ENCODE measurements at places on chromosomes 16 and 17.

GRCh38 chr17:50816771-50817751 is 18.3 kb upstream of the WFIKKN2 start:
- peak; percentile 40 for DNase-seq

DNA sequence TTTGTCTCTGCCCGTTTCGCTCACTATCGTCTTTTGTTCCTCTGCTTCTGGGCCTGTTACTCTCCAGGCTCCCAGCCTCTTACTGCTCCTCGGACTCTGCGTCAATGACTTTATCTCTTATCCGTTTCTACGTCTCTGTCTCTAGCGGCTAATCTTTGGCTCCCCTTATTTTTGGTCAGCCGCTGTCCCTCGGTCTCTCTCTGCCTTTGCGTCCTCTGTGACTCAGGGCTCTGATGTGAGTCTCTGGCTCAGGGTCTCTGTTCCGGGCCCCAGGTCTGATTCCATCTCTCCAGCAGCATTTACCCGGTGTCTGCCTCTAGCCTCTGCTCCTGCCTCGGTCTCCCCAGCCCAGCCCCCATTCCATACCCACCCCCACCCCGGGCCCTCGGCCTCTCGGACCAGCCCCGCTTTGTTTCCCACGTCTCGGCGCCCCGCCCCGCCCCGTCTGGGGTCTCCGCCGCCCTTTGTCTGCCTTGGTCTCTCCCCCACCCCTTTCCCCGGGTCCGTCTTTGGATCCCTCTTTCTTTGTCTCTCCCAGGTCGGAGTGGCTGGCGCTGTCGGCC is 547 bp upstream of the ZNF48 start:
- no peak for DNase-seq

DNA sequence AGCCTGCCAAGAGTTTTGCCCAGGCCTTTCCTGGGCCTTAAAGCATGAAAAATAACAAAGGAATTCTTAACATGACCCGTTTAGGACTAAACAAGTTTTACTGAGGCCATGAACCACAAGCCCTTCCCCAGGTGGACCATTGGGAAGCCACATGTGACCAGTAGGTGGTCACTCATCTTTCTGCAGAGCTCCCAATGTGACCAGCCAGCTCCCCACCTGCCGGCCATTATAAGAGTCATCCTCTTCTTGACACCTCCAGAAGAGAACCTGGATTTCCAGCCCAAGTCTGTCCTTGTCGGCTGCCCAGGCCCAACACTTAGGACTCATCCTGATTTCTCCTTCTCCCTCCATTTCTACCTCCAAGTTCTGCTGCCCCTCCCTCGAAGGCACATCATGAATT is 91.7 kb upstream of the DNAH17 start:
- DNase-seq = no peak

- DNase-seq = no peak
These were observed 6.3 kb upstream of the TBCD start for GRCh38 chr17:82745524-82745923.

- DNase-seq = no peak
These were observed 25.2 kb downstream of the TMC6 start for GRCh38 chr17:78103311-78103710.

DNA sequence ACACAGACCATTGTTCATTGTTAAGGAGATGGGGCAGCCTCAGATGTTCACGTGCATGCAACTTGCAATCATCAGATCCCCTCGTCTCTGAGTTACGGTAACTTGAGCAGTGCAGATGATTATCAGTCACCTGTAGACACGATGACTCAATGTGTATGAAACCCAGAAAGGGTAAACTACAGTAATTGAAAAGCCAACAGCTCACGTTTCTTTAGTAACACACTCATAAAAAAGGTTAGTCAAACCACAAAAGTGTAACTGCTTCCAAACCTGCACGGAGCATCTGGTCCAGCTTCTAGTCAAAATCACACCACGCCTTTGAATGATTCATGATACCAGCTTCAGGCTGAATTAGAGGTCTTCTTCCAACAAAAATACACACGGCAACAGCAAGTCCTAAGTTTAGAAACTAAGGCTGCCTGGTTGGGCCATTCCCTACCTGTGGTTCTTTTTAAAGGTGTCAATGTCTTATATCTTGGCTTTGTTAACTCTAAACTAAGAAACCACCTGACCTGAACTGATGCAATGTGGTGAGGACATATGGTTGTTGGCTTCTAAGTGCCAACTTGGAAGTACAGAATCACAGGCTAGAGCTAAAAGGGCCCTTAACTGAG is 32.3 kb downstream of the GRB7 start:
- peak; percentile 59 for DNase-seq

- no peak for DNase-seq
These were observed 471.1 kb downstream of the WWOX start for GRCh38 chr16:78570399-78571141.

GRCh38 chr16:49474741-49475140 is 101.1 kb downstream of the C16orf78 start:
- peak; percentile 10 for DNase-seq

All from CD4-positive, alpha-beta T cell treated with Interleukin-15 for 1 hour (primary cell).